ENCODE measurements at places on chromosomes 7 and 10. TPM values are rescaled to one million over a fixed set of nuclear protein-coding genes. Genes with fewer than 3 reads are reported as not detected.

- peak; percentile 14 for DNase-seq
Observed at GRCh38 chr7:151276666-151277590, 28.4 kb upstream of the SMARCD3 start.

DNA sequence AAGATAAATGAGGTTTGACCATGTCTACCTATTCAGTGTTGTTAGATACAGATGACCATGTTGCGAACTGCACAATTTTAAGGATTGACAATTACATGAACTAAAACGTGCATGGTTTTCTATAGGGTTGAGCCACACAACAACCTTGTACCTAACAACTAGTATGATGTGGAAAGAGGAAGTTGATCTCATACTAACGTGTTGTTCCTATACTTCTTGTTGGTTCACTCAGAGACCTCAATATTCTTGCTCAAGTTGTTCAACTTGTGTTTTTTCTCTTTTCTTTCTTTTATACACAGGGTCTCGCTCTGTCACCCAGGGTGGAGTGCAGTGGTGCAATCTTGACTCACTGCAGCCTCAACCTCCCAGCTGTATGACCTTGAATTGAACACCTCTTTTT, 6.1 kb upstream of the KEL start:
- DNase-seq: no peak

DNA sequence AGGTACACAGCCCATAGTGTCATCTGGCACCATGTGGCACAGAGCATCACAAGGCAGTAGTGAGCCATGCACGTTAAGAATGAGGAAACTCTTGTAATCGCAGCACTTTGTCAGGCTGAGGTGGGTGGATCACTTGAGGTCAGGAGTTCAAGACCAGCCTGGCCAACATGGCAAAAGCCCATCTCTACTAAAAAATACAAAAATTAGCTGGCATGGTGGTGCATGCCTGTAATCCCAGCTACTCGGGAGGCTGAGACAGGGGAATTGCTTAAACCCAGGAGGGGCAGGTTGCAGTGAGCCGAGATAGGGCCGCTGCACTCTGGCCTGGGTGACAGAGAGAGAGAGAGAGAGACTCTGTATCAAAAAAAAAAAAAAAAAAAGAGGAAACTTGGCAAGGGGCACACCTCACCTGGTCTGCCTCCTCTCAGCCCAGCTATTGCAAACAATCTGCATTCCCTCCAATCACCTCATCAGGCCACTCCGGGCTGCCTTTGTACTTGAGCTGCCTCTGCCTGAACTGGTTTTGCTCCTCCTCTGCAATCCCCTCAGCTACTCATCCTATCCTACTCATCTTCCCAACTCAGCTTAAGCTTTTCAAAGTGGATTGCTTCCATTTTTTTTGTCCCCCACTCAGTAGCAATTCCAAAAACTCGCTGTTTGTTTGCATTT, 46.0 kb upstream of the OPTN start:
- no peak for DNase-seq

DNA sequence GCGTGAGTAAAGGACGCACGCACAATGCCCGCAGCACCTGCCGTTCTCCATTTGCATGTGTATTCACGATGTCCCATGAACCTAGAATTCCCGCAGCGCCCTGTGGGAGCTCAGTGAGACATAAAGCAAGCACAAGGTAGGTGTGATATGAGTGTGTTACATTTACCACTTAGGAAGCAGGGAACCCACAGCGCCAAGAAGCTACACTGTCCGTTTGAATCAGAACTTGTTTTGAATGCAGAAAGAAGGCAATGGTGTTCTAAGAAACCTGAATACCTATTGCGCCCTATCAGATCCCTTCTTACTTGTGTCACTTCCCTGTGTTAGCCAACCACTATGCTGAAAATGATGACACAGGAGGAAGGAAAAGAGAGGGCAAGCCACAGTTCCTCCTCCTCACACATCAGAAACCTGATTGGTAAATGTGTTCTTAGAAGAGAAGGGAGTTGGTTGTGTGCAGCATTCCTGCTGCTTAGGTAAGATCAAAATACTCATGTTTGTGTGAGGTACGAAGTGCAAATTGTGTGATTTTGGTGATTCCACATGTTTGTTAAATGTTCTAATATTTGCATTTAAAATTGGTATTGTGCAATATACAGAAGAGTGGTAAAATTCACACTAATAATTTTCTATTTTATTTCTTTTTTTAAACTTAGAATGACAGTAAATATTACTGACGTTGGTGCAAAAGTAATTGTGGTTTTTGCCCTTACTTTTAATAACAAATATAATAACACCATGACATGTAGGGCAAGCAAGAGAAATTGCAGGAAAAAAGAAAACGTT, 185.4 kb downstream of the SEC23IP start:
- no peak for DNase-seq

GRCh38 chr10:131772441-131772840, 128.4 kb upstream of the PPP2R2D start:
- no peak for DNase-seq

DNA sequence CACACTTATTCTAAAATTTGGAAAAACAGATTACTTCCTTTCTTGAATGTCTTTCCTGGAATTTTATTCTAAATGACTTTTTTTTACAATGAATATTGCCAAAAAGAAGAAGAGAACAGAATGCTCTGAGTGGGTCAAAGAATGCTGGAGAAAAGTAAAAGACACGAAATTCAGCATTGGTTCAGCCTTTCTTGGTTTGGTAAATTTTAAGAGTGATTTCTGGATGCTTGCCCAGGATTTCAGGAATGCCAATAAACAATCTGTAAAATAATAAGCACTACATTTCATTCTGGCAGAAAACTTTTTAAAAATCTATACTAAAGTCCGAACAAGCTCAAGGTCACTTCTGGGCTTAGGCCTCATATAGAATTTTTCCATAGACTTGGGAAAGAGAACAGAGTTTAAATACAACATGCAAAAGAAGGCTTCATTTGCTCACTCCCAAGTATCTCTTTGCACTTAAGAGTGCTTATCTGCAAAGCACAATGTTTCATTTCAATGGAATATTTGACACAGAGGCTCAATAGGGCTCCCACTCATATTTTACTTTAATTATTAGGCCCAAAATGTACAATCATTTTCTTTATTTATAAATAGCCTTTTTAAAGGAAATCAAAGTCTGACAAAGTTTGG, 359.5 kb upstream of the ANKRD30A start:
- no peak for DNase-seq

DNA sequence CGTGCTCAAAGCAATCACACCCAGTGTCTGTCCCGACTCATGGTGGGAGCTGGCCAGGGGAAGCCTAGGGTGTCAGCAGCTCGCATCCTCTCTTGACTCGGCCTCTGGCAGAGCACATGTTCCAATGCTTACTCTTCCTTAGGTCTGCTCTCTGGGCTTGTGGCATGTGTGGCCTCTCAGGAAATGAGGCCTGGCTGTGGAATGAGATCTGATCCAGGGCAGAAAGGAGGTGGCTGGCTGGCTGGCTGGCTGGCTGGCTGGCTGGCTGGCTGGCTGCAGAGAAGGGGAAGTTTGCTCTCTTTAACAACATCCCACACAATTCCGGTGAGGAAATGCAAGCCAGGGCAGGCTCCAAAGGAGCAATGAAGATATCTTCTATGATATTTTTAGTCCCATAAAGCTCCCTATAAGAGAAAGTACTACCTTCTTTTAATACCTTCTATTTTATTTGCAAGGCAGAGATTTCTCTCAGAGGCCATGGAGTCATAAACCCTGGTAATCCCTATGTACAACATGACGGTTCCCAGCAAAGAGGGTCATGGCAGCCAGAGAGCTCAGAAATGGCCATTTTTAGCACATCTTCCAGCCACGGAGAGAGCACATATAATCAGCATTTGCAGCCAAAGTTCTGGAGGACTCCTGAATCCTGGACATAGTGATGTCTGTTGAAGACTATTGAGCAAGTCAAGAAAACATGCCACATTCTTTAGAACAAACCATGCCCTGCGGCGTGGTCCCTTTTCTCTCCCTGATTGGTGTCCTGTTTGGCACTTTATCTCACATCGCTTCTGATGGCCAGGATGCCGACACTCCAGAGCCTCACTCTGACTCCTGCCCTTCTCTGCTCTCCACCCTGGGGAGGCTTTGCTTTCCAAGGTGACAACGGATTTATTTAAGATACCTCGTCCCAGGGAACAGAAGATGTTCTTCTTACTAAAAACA, 153.7 kb downstream of the FANK1 start:
- no peak for DNase-seq

DNA sequence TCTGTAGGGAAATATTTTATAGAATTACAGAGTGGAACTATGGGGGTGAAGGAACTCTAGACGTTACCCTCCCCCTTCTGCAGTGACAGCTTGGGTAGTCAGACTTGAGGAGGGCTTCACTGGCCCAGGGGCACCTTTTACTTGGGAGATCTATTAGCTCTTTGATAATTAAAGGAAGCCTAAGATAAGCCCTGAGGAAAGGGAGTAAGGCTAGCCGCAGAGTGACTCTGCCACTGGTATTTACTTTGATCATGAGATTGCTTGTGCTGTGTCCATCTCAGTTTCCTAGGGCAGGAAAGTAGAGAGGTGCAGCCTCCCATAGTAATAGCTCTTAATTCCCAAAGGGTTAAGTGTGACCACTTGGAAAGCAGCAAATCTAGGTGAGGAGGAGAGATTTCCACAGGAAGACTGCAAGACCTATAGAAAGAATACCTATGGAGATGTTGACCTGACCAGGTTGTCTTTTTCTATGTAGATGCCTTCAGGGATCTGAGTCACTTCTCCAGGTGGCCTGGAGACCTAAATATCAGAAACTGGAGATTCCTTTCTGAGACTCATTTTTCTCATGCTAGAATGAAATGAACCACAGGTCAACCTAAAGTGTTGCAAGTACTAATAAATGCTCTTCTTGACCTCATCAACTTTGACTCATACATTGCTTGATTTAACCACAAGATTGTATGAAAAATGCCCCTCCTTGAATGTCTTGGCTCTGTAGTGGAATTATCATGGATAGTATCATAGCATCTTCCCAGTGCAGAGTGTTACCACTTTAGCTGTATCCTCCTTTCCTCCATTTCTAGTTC, 447.3 kb upstream of the GHITM start:
- no peak for DNase-seq

DNA sequence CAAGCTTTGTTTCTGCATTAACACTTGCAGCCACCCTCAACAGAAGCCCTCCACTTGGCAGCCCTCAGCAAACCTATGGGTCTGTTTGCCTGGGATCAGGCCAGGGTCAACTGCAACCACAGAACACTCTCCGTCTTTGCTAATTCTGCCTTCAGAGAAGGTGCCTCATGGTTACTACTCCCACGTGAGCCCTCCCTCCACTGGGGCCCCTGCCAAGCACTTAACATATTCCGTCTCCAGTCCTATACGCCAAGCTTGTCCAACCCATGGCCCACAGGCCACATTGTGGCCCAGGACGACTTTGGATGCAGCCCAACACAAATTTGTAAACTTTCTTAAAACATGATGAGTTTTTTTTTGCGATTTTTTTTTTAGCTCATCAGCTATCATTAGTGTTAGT, 54.7 kb downstream of the HSPA12A start:
- DNase-seq: no peak

GALNT17 gene
- total RNA-seq: not detected

C7orf57 gene
- 0.26 TPM for total RNA-seq

Data from Caki2 (cell line).